ENCODE measurements at places on chromosomes 11 and 22.

DNA sequence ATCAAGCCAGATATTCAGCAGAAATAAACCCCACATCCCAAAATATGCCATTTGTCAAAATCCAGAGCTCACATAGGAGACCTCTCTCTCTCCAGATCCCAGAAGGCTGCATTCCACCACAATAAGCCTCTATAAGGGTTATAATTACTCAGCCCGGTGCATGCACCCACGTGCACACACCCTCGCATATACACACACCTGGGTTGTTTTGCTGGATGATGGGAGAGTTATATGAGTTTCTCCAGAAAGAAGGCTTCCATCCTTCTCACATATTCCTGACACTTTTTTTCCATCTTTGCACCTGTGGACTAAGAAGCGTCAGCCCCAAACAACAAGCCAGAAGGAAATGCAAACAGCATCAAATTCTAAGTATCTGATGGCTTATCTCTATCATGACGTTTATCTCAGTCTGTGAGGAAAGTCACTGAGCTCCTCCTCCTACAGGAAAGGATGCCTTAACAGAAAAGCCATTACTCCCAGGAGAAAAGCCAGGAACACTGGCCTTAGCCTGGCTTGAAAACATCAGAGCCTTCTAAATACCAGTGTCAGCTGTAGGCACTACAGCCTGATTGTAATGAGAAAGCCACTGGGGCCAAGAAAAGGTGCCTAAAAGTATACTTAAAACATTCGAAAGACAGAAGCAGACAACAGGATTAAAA is 253.2 kb downstream of the LARGE1 start:
- DNase-seq, result no peak

DNA sequence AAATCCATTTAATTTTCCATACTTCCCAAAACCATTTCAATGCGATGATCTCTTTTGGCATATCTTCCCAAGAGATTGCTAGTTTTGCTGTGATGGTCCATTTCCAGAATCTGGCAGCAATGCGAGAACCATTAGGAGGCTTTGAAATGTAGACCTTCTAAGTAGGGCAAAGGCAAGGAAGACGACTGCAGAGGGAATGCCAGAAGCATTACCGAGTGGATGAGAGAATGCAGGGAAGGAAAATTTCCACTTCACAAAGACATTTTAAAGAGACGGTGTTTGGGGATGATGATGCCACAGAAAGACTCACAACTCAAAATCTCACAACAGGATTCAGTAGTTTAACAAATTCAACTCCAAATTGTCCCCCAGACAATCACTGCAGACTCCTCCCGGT is 471 bp upstream of the CEP126 start:
- no peak for DNase-seq

GRCh38 chr22:42939941-42940653 is 74.9 kb downstream of the PACSIN2 start:
- no peak for DNase-seq

GRCh38 chr11:60119710-60120109 is 31.2 kb downstream of the MS4A2 start:
- DNase-seq, result no peak

GRCh38 chr11:61023086-61023965 is 51.8 kb downstream of the CD6 start:
- DNase-seq, result no peak

DNA sequence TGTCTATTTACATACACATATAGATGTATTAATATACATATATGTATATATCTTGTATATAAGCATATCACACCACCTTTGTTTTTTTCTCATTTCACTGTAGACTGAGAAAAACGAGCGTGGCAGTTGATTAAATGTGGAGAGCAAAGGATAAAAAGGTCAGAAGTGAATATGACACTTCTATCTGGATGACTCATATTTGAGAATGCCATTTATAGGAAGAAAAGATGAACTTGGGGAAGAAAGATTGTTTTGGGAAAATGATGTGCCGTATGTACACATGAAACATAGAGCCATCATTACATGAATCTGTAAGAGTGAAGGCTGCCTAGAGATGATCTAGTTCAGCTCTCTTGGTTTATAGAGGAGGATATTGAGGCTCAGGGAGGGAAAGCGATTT is 28.7 kb downstream of the AMOTL1 start:
- DNase-seq, result no peak

- no peak for DNase-seq
Observed at GRCh38 chr11:65554057-65554818, 3.9 kb downstream of the LTBP3 start.

GRCh38 chr11:70501933-70502540 is 103.7 kb downstream of the CTTN start:
- no peak for DNase-seq

DNA sequence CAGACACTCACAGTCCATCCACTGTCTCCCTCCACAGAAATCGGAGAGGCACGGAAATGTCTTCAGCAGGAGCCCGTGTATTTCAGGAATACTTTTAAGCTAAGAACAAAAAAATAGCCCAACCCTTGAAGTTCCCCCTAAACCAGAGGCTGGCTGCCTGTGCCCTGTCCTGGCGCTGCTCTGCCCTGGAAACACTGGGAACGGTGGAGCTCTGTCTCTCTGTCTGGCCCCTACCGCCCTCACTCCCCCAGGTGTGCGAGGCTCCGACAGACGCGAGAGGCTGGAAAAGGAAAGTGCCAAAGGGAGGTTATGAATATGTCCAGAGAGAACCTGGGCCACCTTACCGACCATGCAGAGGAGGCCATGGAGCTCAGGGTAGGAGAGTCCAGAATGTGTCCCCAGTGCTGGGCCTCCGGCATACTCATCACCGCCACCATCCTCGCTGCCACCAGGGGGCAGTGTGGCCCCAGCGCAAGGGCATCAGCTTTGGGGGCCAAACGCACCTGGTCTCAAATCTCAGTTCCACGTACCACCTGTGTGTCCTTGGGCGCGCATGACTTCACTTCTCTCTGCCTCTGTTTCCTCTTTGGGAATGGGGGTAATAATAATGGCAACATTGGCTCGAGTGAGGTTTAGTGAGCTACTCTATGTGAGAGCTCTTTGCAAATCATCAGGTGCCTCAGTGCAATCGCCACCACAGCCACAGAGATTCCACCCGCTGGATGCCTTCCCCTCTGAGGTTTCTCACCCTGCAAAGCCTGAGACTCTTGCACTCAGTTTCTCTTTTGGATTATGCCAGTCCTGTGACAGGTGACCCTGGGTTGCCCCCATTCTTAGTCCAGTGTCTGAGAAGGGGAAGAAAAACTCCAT is 10.4 kb upstream of the SLCO2B1 start:
- no peak for DNase-seq

DNA sequence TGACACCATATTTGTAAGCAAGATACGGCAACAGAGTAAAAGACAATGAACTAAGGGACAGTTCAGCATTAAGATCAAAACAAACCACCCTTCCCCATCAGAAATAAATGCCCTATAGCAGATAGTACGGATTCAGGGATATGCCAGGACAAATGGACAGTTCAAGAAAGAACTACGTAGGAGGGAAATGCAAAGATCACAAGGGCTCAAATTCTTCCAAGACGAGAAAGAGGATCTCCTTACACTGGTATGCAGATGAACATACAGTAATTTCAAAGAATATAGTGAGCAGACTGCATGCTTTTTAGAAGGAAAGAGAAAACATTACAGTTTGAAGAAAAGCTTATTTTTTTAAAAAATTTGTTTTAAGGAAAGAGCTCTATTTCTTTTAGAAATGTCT is 124.7 kb upstream of the APOA1 start:
- DNase-seq, result no peak

- no peak for DNase-seq
Observed at GRCh38 chr22:31248138-31248745, 36.1 kb downstream of the LIMK2 start.

DNA sequence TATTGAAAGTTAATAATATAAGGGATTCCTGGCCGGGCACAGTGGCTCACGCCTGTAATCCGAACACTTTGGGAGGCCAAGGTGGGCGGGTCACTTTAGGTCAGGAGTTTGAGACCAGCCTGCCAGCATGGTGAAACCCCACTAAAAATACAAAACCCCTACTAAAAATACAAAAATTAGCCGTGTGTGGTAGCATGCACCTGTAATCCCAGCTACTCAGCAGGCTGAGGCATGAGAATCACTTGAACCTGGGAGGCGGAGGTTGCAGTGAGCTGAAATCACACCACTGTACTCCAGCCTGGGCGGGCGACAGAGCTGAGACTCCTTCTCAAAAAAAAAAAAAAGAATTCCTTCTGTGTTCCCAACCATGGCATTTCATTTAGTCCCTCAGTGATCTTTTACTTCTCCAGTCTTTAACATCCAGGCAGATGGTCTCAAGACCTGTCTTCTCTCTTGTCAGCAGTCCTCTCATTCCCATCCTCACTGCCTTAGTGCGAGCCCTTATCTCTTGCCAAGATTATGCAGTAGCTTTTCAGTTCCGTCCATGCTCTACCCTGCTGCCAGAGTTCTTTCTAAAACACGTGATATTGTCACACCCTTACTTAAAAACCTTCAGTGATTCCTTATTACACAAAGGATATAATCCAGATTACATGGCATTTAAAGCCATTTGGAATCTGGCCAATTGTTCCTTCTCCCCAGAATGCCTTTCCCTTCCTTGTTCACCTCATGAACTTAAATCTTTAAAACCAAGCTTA is 17.9 kb downstream of the RTN3 start:
- no peak for DNase-seq

DNA sequence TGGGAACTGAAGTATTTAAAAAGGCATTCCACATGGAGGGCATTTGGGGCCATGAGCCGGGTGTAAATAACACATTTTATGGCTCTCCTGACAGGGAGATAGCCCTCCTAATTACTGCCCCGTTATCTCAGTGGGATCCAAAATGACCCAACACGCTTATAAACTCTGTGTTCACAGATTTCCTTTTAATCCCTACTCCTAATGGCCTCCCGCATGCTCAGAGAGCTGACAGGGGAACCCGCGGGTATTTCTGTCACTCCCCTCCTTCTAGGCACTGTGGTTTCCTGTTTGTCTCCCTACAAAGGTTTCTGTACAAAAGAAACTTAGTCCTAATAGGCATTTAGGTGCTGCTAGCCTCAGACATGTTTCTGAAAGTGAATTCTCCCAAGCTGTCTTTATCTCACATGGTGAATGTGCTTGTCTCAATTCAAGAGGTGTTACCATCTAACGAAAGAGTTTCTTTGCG is 202.8 kb upstream of the SEZ6L start:
- no peak for DNase-seq

- no peak for DNase-seq
Observed at GRCh38 chr11:67519726-67520125, 3.5 kb downstream of the CABP2 start.

DNA sequence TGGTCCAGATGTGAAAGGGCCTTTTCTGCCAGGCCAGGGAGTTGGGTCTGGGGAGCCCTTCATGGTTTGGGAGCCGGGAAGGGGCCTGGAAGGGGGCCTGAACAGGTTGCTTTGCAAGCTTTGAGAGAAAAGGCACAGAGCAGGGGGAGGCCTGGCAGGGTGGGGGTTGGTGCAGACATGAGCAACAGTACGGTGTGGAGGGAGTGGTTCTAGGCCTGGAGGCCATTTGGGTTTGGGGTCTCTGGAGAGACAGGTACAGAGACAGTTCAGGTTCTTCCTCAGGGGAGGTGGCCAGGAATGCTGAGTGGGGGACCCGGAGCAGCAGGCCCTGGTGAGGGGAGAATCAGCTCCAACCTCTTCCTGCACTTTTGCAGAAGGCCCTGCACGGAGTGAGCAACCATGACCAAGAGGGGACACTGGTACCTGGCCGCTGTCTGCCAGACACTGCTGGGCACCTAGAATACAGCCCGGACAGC is 1.4 kb downstream of the KDELR3 start:
- DNase-seq, result no peak

GRCh38 chr11:130474637-130475400 is 26.4 kb downstream of the ADAMTS15 start:
- DNase-seq, result no peak

DNA sequence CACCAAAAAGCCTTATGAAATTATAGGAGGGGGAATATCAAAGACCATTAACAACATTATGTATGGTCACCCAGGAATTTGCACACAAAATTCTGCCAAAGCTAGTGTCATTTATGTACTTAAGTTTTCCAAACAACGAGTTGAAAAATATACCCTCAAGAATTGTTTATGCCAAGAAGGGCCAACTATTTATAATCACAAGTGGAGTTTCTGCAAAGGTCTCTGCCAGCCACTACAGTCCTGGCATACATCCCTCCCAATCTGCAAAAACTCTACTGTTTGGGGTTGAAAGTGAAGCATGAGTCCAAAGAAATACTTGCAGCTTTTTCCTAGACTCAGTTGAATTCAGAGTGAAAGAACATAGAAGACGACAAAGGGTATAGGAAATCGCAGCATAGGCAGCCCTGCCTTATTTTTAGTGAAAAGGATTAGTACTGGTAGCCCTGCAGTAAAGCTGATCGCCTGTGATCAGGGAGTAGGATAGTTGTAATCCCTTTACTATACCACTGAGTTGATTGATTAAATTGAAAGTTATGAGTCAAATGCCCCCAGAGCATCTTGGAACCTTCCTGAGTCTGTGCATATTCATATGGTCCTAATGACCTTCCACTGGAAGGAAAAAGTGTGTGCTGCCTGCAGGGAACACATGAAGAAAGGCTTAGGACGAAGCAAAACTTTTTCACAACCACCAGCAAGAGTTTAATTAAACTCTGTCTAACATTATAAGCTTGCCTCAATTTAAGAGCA is 144.0 kb downstream of the SPON1 start:
- DNase-seq, result no peak

DNA sequence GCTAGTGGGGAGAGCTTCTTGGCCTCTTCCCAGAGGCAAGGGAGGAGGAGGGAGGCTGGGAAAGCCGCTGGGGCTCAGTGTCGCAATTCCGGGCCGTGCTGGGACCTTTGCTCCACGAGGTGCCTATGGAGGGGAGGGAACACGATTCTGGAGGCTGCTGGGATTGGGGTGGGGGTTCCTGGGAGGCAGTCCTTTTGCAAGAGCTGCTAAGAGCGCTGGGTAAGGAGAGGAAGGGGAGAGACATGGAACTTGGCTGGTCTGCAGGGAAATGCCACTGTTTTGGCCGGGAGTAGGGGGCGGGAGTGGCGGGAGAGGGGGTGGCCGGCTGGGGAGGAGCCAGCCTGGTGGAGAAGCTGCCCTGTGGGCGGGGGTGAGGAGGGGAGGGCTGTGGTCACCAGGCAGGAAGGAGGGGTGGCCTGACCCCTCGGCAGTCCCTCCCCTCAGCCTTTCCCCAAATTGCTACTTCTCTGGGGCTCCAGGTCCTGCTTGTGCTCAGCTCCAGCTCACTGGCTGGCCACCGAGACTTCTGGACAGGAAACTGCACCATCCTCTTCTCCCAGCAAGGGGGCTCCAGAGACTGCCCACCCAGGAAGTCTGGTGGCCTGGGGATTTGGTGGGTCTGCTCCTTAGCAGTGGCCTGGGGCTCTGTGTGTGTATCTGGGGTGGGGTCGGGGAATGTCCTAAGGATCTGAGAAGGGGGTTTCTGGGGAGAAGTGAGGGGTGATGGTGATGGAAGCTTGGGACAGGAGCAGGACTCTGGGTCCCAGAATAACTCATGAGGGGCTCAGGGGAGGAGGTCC is at the start of gene NR1H3:
Gene NR1H3, plus strand, starts transcription at position 480 of the 800 bp plus-strand sequence. CDS start 1,221 bp downstream, outside the sequence.
- peak; percentile 77 for DNase-seq

All from substantia nigra (tissue), 51 donors.